Fibroblast of skin of back (primary cell): ENCODE measurements at places on chromosomes 3 and 15.

- DNase-seq = peak; percentile 50
These were observed 32.6 kb downstream of the PDCD6IP start for GRCh38 chr3:33831053-33831452.

DNA sequence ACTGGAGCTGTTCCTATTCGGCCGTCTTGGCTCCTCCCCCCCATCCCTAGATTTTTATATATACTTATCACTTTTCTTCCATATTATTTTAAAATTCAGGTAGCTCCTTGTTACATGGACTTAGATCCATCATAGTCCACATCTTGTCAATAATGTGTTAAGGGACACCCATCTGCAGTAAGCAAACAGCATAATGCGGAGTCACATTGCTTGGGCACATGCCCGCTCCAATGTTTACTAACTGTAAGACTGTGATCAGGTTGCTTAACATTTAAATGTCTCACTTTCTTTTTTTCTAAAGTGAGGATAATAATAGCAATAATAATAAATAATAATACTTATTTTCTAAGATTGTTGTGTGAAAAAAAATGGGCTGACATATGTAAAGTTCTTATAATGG lies 303.2 kb upstream of the SOX14 start:
- DNase-seq = no peak

DNA sequence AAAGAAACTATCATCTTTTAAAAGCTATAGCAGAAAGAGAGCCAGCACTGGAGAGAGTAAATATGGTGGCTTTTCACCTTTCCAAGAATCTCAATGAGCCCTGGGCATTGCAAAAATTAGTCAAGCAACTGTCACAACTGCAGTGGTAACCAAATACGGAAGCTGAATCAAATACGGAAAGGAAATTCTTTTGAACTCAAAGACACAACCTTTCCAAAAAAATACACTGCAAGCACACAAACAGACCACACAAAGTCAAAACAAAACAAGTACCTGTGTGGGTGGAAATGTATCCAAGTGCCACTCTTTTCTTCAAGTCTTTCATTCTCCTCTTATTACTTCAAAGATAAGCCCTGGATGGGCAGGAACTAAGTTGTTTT lies 17.6 kb downstream of the VGLL4 start:
- no peak for DNase-seq

DNA sequence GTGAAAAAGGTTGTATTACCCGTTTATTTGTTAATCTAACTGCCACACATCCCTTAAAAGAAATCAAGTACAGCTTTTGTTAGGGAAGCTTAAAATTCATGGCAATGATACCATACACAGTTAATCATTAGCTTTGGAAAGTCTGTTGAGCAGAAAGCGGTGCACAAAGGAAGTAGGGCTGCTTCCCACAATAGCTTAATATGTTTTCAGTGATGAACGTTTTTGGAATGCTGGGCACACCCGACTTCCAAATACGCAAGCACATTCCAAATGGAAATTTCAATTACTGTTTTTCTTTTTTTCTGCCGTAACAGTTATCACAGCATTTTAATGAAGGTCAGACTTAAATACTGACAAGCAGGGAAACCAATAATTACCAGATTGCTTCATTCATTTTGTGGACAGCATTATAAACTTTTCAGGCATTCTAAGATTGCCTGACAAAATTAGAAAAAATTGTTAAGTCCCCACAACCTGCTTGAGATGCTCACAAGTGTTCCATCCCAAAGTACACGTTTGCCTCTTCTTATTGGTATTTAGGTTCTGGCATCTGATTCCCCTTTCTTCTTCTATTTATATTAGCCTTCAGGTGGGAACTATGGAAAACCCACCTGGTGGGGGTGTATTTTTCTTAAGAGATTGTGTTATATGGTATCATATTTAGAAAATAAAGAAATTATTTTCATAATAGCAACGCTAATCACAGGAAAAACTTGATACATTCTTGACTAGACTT lies 1.1 kb upstream of the ECT2 start:
- DNase-seq = peak; percentile 96

GRCh38 chr3:106333911-106334618 lies 465.3 kb upstream of the CBLB start:
- DNase-seq = peak; percentile 50

GRCh38 chr15:74812533-74812932 lies at the start of gene LMAN1L:
TSS of gene LMAN1L (plus strand) at chr15:74812835. CDS start at chr15:74812855, 20 bp downstream.
- no peak for DNase-seq

DNA sequence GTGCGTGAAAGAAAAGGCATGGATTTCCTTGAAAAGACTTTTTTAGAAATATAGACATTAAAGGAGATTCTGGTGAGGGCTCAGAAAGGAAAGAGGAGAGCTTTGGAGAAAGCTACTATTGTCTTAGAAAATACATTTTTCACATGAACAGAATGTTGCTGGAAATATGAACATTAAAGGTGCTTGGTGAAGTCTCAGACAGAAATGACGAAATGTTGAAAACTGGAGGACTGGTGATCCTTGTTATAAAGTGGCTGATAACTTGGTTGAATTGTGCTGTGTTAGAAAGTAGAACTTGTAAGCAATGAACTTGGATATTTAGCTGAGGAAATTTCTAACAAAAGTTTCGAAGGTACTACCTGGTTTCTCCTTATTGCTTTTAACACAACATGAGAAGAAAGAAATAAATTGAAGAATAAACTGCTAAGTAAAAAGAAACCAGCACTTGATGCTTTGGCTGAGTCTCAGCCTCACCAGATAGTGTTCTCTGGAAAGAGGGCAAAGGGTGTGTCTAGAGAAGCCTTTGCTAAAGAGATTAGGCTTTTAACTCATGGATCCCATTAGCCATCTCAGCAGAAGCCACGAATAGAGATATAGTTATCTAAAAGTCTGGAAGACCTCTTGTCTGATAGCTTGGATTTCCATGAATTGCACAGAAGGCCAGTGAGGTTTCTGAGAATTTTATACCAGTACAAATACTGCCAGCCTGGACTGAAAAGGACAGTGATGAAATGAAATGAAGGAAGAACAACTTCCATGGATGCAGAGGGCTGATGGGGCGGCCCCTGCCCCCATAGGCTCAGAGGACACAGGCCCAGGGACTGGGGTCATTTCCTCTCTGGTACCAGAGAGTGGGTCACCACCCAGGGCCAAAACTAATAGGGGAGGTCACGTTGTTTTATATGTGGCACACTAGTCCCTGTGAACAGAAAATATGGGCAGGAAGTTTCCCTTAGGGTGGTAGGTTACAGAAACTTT lies 91.5 kb downstream of the RPL22L1 start:
- no peak for DNase-seq

DNA sequence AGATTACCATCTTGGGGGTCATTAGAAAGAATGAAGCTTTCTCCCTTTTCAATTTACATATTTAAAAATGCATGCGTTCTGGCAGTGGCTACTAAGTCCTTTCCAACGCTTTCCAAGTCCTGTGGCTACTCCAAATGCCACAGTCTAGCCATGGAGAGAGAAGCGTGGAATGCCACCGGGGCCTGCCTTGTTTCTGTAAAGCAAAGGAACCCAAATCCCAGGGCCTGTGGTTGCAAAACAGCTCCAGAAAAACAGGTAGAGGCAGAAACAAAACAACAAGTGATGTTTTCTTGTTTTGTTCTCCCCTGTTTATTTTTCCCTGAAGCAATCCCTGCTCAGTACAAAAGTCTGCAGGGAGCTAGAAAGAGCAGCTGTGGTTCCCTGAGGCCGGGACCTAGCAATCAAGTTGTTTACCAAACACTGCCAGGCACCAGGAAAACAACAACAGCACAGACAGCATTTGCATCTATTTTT lies 85.5 kb downstream of the FOXP1 start:
- no peak for DNase-seq

DNA sequence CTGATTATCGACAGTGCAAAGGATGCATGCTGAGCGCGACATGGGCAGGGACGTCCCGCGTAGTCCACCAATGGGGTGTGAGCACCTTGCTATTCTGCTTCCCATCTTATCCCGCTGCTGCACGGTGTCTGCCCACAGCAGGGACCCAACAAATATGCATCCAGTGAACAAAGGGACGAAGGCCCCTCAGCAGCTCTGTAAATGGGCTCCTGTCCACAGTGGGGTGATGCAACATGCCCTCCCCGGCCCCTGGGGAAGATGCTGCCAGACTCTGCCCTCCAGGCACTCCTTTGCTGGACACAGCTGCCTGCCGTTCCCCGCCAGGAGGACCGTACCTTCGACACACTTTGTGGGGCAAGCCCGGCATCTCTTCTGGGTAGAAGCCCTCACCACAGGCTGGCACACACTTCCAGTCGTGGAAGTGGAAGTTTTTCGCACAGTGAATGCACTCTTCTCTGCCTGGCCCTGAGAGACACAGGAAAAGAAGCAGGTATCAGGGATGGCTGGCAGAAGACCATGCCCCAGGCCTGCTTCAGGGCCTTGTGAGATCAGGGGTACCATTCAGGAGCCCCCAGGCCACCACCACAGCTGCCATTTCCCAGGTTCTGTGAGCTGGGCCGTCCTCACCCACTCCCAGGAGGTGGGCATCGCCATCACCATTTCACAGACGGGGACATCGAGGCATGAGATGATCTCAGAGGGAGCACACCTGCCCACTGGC lies 18.2 kb upstream of the SNRPA1 start:
- DNase-seq = no peak

- DNase-seq = no peak
These were observed 124.9 kb downstream of the PTPRG start for GRCh38 chr3:61686228-61686648.

GRCh38 chr3:69521286-69521685 lies 135.4 kb upstream of the FRMD4B start:
- no peak for DNase-seq

DNA sequence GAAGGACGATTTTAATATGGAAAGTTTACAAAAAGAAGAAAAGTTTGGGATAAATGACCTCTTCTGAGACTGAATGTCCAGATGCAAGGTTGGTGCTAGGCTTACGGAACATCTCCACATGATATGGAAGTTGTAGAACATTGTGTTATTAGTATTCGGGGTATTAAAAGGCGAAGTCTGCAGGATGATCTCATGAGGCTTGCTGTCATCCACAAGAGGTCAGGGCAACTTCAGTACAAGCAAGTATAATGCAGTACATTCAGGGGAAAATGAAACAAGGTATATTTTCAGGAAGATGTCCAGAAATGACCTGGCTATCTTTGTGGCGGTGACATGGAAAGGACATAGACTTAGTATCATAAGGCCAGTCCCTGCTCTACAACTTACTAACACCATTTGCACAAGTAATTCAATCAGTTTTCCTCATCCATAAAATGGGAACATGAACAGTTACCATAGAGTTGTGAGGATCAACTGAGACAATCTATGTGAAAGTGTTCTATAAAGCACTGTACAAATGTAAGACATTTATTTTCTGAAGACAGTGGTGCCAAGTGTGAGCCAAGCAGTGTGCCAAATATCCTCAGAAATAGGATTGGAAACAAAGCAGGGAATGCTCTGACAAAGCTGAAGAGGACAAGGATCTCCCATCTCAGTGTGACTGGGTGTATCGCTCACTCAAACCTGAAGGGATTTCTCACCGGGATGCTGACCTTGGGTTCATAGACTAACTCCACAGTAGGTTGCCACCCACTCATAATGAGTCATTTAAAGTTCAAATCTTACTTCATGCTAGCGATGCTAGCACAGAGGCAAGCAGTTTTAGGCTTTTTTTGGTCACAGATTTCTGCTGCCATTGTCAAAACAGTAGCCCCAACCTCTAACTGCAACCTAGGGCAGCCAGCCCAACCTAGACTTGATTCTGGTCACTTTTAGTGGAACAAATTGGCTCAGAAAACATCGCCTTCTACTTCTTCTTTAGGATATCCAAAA lies 118.3 kb downstream of the TIGIT start:
- peak; percentile 42 for DNase-seq

DNA sequence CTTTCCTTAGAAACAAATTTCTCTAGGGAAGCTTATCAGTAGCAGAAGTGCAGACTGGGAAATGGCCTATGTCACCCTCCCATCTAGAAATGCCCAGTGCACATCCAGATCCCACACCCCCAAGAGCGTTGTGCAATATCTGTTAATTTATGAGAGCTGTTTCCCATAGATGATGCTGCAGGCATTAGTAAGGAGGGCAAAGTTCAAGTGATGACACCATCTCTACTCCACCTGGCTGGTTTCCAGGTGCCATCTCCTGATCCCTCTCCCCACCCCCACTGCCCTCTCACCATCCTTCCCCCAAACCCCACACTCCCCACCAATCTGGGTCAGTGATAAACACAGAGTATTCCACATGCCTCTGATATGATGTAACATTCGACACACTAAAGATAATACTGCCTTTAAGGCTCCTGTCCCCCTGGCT lies 39.4 kb downstream of the AGTR1 start:
- DNase-seq = no peak

DNA sequence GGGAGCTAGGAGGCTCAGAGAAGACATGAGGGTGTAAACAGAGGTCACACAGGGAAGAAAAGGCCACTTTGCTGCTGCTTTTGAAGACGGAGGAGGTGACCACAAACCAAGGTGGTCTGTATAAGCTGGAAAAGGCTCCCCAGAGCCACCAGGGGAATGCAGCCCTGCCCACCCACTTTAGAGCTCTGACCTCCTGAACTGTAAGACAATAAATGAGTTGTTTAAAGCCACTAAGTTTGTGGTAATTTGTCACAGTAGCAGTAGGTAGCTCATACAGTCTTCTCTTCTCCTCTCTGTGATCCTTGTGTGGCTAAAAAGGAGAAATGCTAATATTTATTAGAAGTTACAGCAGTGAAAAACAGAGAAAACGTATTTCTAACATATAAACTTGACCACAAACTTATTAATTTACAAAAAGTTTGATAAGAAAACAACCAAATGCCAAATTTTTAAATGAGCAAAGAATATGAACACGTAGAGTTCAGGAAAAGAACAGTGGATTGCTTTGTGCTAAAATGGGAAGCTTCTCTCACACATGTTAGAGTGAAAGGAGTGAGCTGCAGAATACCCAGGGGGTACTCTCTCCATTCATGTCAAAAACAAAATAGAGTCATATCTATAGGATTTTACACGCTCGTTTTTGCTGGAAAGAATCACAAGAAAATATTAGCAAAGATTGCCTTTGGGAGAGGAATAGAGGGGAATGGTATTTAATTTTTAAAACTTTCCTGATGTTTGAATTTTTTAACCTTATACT lies 71.0 kb downstream of the NOX5 start:
- no peak for DNase-seq

GRCh38 chr3:71577011-71577410 lies 6.5 kb downstream of the FOXP1 start:
- no peak for DNase-seq

GRCh38 chr3:119025171-119025795 lies 9.4 kb downstream of the IGSF11 start:
- DNase-seq = no peak

DNA sequence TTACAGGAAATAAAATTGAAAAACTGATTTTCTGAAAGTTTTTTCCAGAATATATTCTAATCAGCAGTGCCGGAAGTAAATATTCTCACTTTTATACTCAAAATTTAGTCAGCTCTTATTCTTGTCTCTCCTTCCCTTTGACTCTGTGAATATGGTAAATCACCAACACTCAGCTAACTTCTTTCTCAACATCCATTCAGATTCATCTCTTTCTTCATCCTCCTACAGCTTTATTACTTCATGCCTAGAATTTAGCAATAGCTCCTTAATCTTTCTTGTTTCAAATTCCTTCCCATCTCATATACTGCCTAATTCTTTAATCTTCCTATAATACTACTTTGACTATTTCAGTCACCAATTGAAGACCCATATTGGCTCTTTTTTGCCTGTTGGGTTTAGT lies 67.9 kb downstream of the FGF7 start:
- no peak for DNase-seq

GRCh38 chr3:195214381-195214780 lies 56.6 kb downstream of the XXYLT1 start:
- DNase-seq = no peak
